ENCODE measurements at places on chromosomes 1 and 21. TPM values are rescaled to one million over a fixed set of nuclear protein-coding genes. Genes with fewer than 3 reads are reported as not detected.

Gene AKNAD1
- not detected for total RNA-seq

Gene OR2L3
- not detected for total RNA-seq

DNA sequence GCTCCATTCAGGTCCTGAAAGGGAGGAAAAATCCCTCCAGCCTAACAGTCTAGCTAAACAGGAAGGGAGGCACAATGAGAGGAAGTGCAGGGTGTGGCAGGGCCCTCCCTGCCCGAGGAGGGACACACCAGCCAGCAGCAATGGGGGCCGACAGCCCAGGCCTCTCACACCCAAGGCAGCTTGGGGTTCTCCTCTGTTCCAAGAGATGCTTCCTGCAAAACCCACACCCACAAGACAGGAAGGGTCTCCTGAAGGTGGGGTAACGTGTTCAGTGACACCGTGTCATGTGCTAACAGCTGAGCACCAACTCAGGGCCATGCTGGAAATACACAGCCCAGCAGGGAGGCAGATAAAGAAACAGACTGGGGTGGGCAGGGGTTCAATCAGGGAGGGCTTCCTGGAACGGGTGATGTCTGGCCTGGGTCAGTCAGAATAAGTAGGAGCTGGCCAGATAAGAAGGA, 10.2 kb downstream of the ECE1 start:
- peak; percentile 60 for DNase-seq

GRCh38 chr1:24932284-24932683, 2.2 kb upstream of the RUNX3 start:
- peak; percentile 42 for DNase-seq

- no peak for DNase-seq
Measured at GRCh38 chr1:21913763-21914162, 23.3 kb downstream of the HSPG2 start.

DNA sequence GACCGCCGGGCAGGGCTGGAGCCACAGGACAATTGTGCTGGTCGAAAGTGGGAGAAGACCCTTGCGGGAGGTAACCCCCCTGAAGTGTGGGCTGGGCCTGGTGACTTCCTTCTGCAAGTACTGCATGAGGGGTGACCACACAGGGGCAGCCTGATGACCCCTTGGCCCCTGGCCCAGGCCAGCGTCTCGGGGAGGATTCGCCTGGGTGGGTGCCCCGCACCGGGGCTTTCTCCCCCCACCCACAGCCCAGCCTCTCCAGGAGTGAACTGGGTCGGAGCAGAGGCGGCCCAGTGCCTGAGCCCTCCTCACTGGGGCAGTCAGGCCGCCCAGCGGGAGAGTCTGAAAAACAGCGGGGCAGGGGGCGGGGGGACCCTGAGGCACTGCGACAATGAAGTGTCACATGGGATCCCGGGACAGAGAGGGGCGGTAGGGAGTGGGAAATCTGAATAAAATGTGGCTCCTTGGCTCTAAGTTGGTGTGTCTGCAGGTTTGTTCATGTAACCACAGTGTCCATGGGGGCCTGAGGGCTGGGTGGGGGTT, 1.6 kb upstream of the DNMT3L start:
- DNase-seq = no peak
